ENCODE measurements at places on chromosomes 12 and 14. TPM values are rescaled to one million over a fixed set of nuclear protein-coding genes. Genes with fewer than 3 reads are reported as not detected.

- no peak for DNase-seq
Measured at GRCh38 chr12:47987411-47988072, 16.7 kb downstream of the COL2A1 start.

- DNase-seq: no peak
Measured at GRCh38 chr12:95066091-95066855, 7.1 kb downstream of the NR2C1 start.

DNA sequence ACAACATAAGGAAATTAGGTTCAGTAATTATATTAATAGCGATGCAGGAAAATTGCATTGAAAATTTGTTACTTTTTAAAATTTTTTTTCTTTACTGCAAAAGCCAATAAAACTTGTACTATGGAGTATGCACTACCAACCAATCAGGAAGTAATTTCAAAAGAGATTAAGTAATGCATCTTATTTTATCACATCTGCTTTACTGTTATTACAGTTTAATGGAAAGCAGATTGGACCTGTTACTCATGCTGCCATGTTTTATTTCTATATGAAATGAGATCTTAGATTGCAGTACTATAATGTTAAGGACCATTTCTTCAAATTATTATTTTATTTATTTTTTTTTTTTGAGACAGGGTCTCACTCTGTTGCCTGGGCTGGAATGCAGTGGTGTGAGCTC, 1.7 kb upstream of the STRN3 start:
- DNase-seq: no peak

DNA sequence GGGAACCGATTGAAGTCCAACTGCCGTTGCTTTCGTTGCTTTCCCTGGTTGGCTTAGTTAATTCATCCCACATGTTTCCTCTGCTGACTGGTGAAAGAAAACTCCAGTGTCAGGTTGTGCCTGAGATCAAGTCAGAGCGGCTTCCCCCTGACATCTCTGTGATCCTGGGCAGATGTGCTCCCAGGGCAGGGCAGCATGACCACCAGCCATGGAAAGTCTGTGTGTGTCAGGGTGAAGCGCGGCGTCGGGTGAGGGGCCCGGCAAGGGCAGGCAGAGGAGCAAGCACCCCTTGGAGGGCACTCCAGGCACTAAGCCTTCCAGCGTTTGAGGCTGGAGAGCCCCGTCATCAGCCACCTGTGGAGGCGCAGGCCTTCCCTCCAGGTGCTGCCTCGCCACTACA, 54.5 kb upstream of the IGF1 start:
- no peak for DNase-seq

GRCh38 chr12:18580706-18581105, 157.1 kb downstream of the PLCZ1 start:
- no peak for DNase-seq

DNA sequence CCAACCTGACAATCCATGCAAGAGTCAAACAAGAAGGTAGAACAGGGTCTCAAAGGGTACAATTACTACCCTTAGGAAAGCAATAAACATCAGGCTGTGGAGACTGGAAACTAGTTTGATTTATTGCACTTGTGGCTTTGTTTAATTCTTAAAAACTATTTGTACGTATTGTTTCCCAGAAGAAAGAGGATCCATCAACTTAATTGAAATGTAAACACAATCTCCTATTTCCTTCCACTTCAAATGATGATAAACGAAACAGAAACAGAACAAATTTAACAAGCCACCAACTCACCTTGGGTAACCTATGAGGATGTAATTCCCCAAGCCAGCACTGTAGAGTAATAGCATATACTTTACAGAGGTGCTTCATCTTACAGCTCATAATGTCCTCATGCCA, 8.0 kb downstream of the STXBP6 start:
- DNase-seq: no peak

DNA sequence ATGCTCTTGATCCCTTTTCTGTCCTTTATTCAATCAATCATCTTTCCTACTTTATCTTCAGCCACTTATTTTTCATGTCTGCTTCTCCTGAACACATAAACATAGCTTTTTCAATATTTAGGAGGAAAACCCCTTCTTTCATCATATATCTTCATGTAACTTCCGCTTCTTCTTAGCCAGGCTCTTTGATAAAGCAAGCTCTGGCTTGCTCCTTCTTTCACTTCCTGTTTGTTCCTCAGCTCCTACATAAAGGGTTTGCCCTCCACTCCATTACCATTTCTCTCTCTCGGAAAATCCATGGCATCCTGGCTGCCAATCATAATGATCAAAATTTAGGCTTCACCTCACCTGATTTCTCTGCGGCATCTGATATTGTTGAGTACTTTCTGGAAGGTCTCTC, 33.7 kb upstream of the HELB start:
- no peak for DNase-seq

DNA sequence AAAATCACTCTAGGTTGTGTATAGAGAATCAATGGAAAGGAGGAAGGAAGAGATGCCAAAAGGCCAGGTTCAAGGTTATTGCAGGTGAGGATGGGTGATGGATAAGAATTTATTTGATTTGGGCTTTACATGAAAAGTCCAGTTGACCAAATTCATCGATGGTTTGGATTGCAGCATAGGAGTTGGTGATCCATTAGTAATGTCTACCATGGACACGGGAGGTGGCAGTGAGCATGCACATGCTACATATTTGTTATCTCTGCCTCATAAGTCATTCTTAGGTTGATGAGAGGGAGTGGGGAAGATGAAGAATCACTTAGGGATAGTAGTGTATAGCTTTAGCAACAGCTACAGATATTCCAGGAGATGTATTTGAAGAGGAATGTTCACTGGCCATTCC, 211.4 kb downstream of the PHETA1 start:
- DNase-seq: no peak

DNA sequence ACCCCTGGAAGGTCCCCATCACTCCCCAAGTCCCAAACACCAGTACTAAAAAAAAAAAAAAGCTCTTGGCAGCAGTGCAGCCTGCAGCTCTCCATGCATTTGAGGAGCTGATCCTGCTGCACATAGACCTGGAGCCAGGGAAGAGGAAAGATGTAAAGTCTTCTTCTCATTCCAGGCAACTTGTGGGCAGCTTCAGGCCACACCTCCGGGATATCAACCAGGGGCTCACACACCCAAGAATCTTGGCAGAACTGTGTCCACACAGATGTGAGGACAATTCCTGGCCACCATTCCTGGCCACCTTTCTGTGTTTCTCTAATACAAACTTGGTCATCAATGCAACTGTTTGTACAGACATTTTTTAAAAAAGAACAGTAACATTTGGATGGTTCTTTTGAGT, 72.7 kb downstream of the TMEM132C start:
- DNase-seq: no peak

DNA sequence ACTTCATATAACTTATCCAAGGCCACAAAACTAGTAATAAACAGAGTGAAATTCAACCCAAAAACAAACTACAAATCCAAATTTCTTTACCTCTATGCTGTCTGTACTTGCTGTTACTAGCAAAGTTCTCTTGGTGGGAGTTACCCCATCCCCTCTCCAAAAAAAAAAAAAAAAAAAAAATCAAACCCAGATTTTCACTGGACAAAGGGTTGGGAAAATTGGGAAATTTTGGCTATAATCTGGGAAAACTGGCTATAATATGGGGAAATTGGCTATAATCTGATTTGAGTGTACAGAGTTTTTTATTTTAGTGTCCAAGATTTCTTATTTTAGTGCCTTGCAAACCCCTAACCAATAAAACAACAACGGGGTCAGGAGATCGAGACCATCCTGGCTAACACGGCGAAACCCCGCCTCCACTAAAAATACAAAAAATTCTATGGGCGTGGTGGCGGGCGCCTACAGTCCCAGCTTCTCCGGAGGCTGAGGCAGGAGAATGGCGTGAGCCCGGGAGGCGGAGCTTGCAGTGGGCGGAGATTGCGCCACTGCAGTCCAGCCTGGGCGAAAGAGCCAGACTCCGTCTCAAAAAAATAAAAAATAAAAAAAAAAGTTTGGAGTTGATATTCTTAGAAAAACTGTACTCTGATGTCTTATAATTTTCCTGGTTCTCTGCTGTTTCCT, 148.4 kb downstream of the CHST11 start:
- no peak for DNase-seq

DNA sequence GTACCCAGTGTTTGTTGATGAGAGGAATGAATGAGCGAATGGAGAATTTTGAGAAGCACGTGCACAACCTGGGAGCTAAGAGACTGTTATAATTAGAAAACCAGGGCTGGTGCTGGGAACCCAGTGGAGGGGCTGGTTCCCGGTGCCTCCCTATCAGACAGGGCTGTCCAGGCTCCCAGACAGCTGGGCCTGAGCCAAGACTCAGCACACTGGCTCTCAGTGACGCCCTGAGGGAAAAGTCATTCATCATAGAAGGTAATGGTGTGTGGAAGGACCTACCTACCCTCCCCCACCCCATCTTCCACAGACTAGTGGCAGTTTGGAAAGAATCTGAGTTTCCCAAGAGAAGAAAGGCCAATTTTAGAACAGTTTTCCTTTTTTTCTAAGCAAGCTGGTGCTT, 34.7 kb downstream of the KCNA5 start:
- peak; percentile 56 for DNase-seq

DNA sequence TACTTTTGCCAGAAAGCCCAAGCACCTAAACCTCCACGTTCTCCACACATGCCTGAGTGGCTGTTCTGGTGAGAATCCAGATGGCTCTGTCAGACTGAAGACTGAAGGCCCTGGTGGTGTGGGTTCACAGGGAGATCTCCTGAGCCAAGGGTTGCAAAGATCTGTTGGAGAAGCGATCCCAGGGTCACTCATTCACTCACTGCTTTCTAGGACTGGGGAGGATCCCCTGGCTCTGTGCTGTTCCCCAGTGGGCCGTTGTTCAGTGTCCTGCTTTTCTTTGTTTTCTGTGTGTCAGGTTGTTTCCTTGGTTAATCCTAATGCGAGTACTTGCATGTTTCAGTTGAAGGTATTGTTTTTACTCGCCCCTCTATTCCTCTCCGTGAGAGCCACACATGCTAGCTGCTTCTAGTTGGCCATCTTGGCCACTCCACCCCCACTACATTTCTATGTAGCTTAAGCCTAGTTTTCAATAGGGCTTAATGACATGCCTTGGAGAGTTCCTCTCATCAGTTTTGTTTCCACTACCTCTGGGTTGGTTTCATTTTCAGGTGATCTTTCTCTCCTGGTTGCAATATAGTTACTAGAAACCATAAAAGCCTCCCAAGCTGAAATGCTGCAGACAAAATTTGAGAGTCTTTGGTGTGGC, 144.5 kb upstream of the SLC38A2 start:
- DNase-seq: no peak

DNA sequence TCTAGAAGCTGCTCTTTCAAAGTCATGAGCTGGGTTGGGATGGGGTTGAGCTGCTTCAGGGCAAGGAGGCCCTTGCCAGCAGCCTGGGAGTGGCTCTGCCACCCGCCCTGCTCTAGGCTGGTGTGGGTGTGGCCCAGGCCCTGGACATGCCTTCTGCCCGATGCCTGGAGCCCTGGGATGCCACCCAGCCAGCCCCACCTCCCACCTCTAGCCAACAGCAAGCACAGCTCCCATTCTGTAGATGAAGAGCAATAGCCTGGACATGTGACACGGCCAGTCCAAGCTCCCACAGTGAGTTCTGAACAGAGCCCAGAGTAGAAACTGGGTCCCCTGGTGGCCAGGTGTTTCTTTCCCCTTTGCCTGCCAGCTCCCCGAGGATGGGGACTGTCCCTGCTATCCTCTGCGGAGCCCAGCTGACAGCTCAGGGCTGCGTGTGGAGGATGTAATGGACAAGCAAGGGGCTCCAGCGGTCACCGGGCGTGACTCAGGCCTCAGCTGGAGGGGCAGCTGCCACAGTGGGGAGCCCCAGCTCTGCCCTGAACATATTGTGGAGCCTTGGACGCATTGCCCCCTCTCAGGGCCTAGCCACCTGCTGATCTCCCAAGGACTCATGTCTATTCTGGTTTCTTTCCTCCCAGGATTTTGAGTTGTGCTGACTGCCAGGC, 165.2 kb downstream of the TSPAN9 start:
- DNase-seq: no peak

GRCh38 chr12:122081697-122082221, 3.2 kb downstream of the MLXIP start:
- DNase-seq: no peak

DNA sequence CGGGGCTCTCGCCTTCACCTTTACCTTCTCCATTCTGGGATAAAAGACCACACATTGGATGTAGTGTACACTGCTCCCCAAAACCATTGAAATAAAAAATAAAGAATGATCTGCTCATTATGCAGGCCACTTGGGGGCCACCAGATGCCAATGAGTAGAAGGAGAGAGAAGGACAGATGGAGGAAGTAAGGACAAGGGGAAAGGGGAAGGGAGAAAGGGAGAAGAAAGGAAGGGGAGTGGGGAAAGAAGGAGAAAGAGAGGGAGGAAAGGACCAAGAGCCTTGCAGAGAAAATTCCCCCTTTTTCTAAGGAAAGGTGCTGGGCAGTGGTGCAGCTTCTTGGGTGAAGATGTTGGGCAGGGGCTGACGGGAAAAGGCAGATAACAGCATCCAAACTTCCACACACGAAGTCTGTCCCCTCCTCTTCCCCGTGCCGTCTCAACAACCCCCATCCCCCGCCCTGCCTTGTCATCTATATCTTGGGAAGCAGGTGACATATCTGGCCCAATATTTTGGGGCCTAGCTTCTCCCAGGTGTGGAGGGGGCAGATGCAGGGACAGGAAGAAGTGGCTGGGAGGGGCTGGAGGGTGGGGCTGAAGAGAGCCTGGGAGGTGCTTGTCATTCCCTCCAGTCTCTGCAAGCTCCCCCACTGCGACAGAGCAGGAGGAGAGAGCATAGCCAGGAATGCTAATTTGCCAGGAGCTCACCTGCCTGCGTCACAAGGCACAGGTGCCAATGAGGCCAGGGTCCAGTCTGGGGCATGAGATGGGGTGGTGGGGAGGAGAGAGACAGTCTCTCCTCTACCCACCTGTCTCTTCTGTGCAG, 107.5 kb downstream of the SINHCAF start:
- no peak for DNase-seq

DNA sequence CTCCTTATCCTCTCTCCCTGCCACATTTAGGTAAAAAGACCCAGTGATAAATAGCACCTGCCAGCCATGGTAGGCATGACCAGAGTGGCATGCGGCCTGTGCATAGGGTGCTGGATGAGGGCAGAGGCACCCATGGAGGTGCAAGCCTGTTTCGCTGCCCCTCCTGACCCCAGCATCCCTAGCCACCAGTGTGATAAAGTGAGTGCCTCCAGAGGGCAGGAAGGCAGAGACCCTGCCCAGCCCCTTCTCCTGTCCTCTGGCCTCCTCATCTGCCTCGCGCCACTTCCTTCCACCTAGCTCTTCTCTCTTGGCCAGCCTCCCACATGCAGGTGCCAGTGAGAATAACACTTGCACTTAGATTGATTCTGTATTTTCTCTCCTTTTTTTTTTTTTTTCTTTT, 108.3 kb upstream of the FUT8 start:
- no peak for DNase-seq

- no peak for DNase-seq
Measured at GRCh38 chr14:71013551-71014192, 106.4 kb downstream of the PCNX1 start.

The RNU7-1 gene
- total RNA-seq: not detected

The ARHGEF25 gene
- total RNA-seq: 2.4 TPM

The CCDC85C gene
- total RNA-seq: 32.4 TPM

The RIN3 gene
- total RNA-seq: 6.0 TPM

The C14orf180 gene
- not detected for total RNA-seq

The SLC5A8 gene
- not detected for total RNA-seq

The INSM2 gene
- not detected for total RNA-seq

The GDF3 gene
- total RNA-seq: not detected
